Activated effector memory CD4-positive, alpha-beta T cell treated with Interleukin-2 at 50 U/mL for 16 hours (primary cell): ENCODE measurements at places on chromosomes 3 and 15.

GRCh38 chr3:73448761-73449301, 175.9 kb downstream of the PDZRN3 start:
- no peak for DNase-seq

- DNase-seq = no peak
Observed at GRCh38 chr3:122357828-122358702, 25.0 kb downstream of the MIX23 start.

DNA sequence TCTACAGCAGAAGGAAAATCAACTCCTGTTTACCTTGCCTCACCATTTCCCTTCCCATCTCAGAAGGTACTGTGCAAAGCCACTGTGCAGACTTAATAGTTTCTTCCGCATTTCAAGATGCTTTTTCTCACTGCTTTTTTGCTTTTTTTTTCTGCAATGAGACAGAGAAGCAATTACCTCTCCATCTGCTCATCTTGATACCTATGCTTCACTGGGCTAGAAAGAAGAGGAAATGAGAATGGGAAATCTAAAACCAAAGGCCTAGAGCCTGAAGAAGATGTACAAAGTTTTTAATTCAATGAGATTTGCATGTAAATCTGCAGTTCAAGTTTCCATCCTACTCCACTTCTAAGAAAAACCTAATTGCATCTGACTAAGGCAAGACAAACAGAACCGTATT, 238.1 kb upstream of the SETMAR start:
- no peak for DNase-seq

GRCh38 chr15:62887113-62887570, 155.4 kb upstream of the TPM1 start:
- no peak for DNase-seq

- no peak for DNase-seq
Observed at GRCh38 chr3:44132061-44132460, 109.6 kb upstream of the TOPAZ1 start.

DNA sequence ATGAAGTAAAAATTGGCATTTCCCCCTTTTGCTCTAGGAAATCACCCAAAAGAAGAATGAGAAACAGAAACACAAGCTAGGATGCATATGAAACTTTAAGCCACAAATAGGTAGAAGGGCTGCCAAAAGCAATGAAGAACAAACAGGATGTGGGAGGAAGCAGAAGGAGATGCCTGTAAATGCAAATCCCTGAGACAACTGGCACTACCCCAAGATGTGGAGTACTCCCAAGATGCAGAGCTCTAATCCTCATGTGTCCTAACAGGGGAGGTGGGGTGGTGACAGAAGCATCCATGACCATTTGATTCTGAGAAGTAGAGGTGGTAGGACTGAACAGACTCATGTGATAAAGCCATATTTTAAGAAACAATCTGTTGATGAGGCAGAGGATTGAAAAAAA, 31.9 kb upstream of the ZNF280D start:
- DNase-seq = no peak

- DNase-seq = no peak
Observed at GRCh38 chr15:98676586-98677270, 28.4 kb downstream of the IGF1R start.

DNA sequence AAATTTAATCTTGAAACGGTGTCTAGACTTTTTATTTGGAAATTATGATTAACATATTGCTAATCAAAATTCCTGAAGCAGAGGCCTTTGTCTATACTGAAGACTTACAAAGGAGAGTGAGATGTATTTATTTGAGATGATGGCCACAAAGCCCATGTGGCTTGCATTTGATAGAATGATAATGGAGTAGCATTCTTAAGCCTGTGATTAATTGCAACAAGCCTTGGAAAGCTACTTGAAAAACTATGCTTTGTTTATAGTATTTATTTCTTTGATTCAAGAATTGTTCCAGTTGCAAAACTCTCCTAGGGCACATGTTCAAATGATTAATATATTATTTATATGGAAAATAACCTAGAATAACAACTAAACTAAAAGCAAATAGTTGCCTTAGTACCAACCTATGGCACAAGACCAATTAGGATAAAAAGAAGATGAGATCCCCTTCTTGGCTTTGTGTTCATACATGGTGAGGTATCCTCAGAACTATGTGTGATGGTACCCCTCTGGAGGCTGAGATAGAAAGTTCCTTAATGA, 244.1 kb upstream of the TBL1XR1 start:
- DNase-seq = no peak
